Dermis blood vessel endothelial cell (primary cell): ENCODE measurements at places on chromosomes 2 and 18. TPM values are rescaled to one million over a fixed set of nuclear protein-coding genes. Genes with fewer than 3 reads are reported as not detected.

TRAF3IP1 gene
- total RNA-seq = 7.3 and 8.7 TPM in 2 replicates

WNT10A gene
- under 0.01 and 0.05 TPM in 2 replicates for total RNA-seq

KLF11 gene
- 7.6 and 11.6 TPM in 2 replicates for total RNA-seq

TSPYL6 gene
- total RNA-seq = not detected in 2 replicates

KRCC1 gene
- total RNA-seq = 17.5 and 19.9 TPM in 2 replicates

DSG2 gene
- 3.9 and 9.7 TPM in 2 replicates for total RNA-seq

SOCS6 gene
- 36.6 and 42.3 TPM in 2 replicates for total RNA-seq

CABYR gene
- total RNA-seq = 1.0 and 3.1 TPM in 2 replicates

FBXO15 gene
- total RNA-seq = 1.7 TPM in 1 of 2 replicates, not detected in the other

CIB4 gene
- total RNA-seq = not detected in 2 replicates

ASAP2 gene
- 58.0 and 59.6 TPM in 2 replicates for total RNA-seq

ITGB1BP1 gene
- total RNA-seq = 41.0 and 52.5 TPM in 2 replicates

ALK gene
- total RNA-seq = not detected in 2 replicates

TMEM214 gene
- total RNA-seq = 23.5 and 33.4 TPM in 2 replicates

TUBA3D gene
- total RNA-seq = not detected in 2 replicates

ITPRID2 gene
- 191 and 211 TPM in 2 replicates for total RNA-seq

OR6B2 gene
- not detected in 2 replicates for total RNA-seq

TFPI gene
- total RNA-seq = 1,082 and 1,146 TPM in 2 replicates

RAX gene
- total RNA-seq = not detected in 2 replicates

LHCGR gene
- total RNA-seq = not detected in 2 replicates

CDH7 gene
- not detected in 2 replicates for total RNA-seq

MRO gene
- total RNA-seq = under 0.01 TPM in 1 of 2 replicates, not detected in the other

TFCP2L1 gene
- 0.28 and 0.51 TPM in 2 replicates for total RNA-seq

NYAP2 gene
- not detected in 2 replicates for total RNA-seq

NEDD4L gene
- 15.1 and 26.4 TPM in 2 replicates for total RNA-seq

TRIM43 gene
- not detected in 2 replicates for total RNA-seq

PSMA8 gene
- not detected in 2 replicates for total RNA-seq

ANKRD62 gene
- total RNA-seq = not detected in 2 replicates

RASGRP3 gene
- 202 and 255 TPM in 2 replicates for total RNA-seq

MDH1 gene
- 118 and 139 TPM in 2 replicates for total RNA-seq

KLHL41 gene
- total RNA-seq = 0.09 and 0.34 TPM in 2 replicates

BOLA3 gene
- total RNA-seq = 23.7 and 24.3 TPM in 2 replicates

NOP58 gene
- total RNA-seq = 55.1 and 61.6 TPM in 2 replicates

ASNSD1 gene
- 73.2 and 75.4 TPM in 2 replicates for total RNA-seq

UGT1A3 gene
- total RNA-seq = not detected in 2 replicates

TBR1 gene
- total RNA-seq = not detected in 2 replicates

OSR1 gene
- total RNA-seq = 0.09 and 0.17 TPM in 2 replicates

SLC4A5 gene
- total RNA-seq = 0.33 TPM in 1 of 2 replicates, not detected in the other

TMEM182 gene
- 0.51 and 1.3 TPM in 2 replicates for total RNA-seq

OBSL1 gene
- 38.8 TPM in 2 replicates for total RNA-seq

LIPT1 gene
- total RNA-seq = 6.2 and 7.5 TPM in 2 replicates

MEP1B gene
- not detected in 2 replicates for total RNA-seq

ASIC4 gene
- total RNA-seq = not detected in 2 replicates

EEF1B2 gene
- total RNA-seq = 389 and 535 TPM in 2 replicates

DAPL1 gene
- total RNA-seq = not detected in 2 replicates

MREG gene
- total RNA-seq = 2.0 and 3.9 TPM in 2 replicates
